ENCODE measurements at places on chromosomes 12 and 14.

DNA sequence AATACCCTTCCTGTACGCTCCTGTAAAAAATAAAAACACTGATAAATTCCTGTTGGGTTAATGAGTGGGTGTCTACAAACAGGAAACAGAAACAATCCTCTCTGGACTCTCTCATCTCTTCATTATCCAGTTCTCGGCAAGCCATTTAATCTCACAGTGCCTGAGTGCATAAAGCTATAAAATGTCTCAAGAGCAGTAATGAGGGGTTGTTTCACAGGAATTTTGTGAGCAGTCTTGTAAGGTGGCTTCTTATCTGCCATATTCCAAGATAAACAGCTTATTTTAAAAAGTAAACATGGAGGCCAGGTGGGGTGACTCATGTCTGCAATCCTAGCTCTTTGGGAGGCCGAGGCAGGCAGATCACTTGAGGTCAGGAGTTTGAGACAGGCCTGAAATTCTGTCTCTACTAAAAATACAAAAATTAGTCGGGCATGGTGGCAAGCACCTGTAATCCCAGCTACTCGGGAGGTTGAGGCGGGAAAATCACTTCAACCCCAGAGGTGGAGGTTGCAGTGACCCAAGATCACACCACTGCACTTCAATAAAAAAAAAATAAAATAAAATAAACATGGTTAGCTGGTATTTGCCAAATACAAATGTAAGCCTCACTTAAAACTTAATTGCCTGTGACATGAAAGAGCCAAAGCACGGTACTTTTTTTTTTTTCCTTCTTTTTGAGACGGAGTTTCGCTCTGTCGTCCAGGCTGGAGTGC is 54.0 kb downstream of the CLIP1 start:
- no peak for DNase-seq

DNA sequence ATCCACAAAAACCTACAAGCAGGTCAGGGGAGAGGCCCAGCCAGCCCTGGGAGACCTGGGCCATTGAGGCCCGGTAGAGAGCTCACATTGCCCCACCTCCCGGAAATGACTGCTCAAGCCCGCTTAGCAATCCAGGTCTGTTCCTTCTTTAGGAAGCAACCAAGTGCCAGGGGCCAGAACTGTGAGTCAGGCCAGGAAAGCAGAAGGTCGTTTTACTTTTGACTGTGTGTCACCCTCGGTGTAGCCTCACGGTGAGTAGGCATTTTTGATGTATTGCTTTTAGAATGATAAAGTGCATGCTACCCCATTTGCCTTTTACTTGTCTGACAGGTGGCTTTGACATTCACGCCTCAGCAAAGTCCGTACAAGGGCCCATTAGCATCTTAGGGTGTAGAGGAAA is 25.4 kb upstream of the PWP1 start:
- no peak for DNase-seq

- DNase-seq = no peak
Observed at GRCh38 chr12:84072961-84073360, 839.6 kb downstream of the SLC6A15 start.

DNA sequence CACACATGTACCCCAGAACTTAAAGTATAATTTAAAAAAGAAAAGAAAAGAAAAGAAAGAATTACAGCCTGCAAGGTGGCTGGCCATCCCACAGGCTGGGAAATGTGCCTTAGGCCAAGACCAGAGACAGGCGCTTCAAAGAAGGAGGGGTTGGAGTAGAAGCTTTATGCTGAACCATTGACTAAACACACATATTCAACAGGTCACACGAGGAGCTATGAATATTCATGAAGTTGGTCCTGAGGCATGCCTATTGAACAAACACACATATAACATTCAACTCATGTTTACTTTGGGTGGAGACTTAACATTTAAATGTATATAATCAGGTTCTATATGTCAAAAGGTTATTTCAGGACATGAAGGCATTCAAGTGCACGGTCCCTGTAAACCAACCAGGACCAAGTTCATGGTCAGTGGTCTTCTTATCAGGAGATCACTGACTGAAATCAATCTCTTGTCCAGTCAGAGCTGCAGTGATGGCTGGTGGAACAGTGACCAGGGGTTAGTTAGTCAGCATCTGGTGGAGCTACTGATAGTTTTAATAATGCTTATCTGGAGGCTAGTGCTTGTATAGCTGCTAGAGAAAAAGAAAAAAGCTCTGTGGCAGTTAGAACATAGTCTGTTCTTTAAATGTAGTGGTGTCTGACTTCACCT is 35.6 kb upstream of the ITPR2 start:
- no peak for DNase-seq

GRCh38 chr14:104134061-104134965 is 4.1 kb upstream of the KIF26A start:
- DNase-seq = no peak
